ENCODE measurements at places on chromosomes 4 and X.

DNA sequence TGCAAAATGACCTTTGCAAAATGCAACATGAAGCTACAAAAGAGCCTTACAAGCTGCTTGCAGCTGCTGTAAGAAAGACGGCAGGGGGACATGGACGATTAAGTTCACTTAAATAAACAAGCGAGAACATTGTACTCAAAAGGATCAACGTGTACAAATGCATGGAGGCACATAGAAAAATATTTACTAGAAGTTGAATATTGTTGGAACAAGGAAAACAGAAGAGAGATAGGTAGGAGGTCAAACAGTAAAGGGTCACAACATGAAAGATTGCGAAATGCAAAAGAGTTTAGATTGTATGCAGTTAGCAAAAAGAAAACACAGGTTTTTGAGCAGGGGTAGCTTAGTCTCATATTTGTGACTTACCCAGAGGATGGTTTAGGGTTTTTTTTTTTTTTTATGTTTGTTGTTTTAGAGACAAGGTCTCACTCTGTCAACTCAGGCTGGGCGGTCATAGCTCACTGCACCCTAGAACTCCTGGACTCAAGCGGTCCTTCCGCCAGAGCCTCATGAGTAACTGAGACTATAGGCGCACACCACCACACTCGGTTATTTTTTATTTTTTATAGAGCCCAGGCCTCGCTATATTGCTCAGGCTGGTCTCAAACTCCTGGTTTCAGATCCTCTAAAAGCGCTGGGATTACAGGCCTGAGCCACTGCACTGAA lies 1.4 kb upstream of the PHF8 start:
- peak; percentile 89 for DNase-seq

DNA sequence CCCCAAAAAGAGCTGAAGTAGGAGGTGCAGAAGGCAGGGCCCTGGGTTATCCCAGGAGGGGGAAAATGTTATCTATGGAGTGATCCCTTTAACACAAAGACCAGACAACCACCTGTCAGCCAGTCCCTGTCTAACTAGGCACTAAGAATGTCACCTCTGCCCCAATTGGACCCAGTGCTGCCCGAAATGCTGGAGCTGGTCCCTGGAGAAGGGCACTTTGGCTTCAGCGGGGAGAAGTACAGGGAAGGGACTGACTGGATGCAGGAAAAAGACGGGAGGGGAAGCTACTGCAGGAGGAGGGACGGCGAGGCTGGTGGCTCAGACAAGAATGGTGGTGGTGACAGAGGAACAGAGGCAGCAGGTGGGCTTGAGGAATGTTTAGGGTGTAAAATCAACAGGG lies 17.3 kb downstream of the PHKA2 start:
- DNase-seq: no peak

GRCh38 chr4:38891051-38891983 lies 23.7 kb downstream of the FAM114A1 start:
- DNase-seq: no peak

- DNase-seq: no peak
Measured at GRCh38 chr4:185469580-185470154, 1.9 kb downstream of the CCDC110 start.

- DNase-seq: no peak
Measured at GRCh38 chrX:21974011-21974385, 33.5 kb downstream of the SMS start.

GRCh38 chrX:119757979-119758730 lies at the start of gene SOWAHD:
SOWAHD (plus strand) TSS chrX:119758588; CDS start chrX:119758668, 80 bp downstream.
- peak; percentile 69 for DNase-seq

DNA sequence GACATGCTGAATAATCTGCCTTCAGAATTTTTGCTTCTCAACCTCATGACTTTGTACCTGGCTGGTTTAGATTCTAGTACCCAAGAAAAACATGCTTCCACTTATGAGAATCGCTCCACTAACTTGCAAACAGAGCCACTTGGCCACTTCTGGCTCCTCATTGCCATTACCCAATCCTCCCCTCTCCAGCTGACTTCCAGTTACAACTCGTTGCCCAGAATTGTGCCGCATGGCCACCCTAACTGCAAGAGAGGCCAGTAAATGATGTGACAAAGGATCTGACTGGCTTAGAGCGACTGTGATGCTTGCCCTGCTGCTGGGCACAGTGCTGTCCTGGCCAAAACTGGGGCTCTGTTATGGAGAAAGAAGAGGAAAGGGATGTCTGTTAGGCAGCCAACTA lies 4.0 kb upstream of the DKC1 start:
- DNase-seq: no peak

DNA sequence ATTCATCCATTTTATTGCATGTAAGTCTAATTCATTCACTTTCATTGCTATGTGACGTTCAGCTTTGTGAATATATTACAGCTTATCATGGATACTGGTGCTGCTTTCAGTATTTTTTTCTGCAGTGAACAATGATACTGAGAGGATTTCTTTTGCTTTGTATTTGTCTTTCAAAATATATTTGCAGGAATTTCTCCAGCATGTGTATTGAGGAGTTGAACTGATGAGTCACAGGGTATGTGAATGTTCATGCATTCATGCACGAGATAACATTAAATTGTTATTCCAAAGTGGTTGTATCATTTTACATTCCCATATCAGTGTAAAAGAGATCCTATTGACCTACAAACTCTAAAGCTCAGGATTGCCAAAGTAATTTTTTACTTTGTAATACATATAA lies 283.8 kb upstream of the ARSJ start:
- DNase-seq: no peak

- DNase-seq: peak; percentile 60
Measured at GRCh38 chr4:70721747-70722146, at the start of gene RUFY3. RUFY3 (plus strand) TSS chr4:70721964; CDS start chr4:70722574, 610 bp downstream.

DNA sequence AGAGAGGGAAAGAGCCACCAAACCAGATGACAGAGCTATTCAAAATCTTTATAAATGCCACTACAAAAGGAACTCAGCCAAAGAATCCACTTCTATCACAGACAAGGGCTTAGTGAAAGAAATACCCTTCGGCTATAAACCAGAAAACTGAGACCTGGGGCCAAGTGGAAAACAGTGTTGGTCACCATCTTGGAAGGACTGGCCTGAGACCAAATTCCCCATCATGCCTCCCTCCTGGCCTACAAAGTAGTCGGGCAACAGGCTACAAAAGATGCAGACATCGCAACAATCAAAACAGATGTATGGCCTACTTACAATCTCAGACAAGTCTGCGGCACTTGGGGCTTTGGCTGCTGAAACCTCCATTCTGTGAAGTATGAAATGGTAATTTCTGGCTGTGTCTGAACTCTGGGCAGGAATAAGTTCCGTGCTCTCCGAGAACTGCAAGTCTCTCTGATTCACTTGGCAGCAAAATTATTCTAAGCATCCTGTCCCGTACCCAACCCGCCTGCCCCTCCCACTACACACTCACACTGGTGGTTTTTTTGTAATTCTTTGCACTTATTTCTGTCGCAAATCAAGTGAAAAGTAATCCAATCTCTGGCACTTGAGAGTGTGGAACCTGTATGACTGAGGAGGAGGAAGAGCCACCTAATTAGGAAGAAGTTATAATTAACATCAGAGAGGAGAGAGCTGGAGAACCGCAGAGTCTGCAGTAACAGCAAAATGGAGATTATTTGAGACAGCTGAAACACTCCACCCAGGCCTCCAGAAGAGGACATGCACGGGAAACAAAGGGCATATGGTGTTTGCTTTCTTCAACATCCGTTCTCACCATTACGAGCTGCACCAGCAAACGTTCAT lies 87.8 kb downstream of the SH3KBP1 start:
- DNase-seq: peak; percentile 17

DNA sequence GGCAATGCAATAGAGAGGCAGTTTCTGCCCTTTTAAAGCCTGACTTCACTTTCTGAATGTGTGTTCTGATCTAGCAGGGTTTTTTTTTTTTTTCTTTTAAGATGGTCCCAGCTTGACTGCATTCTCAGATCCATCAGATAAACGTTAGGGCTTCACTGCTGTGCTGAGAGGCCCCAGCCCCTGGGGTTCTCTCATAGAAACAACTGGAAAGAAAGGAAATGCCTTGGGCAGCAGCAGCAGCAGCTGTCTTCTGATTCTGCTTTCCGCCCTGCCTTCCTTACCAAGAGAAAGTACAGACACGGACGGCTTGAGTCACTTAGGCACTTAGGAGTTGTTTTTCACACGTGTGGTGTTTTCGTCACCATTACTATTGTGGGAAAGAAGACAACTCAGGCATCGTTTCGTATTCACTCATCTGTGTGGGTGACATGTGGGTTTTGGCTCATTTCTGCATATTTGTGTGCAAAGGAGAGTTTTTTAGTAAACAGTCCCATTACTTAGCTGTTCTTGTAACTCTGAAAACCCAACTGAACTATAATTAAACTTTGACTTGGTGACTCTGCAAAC lies 172.0 kb downstream of the PTTG2 start:
- DNase-seq: peak; percentile 4

All from NCI-H69 (cell line).